ENCODE measurements at places on chromosomes 4 and X.
A peak's percentile ranks its signal among the peaks of the same experiment; 100 is the strongest.

DNA sequence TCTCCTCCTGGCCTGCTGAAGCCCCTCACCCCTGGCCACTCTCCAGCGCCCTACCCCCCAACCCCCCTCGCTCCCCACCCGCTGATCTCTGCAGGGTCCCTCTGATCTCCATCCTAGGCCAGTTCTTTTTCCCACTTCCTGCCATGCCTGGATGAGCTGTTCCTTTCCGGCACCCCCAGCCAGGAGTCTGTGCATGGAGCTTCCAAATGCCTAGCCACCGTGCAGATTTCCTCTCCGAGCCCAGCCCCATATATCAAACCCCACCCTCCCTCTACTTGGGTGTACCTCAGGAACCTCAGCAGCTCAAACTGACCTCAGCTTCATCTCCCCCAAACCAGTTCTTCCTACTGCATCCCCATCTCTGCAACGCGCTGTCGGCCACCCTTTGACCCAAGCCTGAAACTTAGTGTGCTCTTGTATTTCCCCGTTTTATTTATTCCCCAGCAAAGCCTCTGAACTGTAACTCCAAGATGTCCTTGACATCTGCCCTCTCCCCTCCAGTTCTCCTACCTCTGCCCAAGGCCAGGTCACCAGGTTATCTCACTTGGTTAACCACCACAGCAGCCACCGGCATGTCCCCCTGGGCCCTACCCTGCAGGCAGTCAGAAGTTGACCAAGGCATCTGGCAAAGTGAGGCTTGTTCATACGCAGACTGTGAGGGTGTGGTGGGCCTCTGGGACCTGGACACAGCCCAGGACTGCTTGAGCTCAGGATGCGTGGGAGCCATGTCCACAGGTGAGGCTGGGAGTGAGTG is 194.9 kb upstream of the PSAPL1 start:
- DNase-seq = no peak

DNA sequence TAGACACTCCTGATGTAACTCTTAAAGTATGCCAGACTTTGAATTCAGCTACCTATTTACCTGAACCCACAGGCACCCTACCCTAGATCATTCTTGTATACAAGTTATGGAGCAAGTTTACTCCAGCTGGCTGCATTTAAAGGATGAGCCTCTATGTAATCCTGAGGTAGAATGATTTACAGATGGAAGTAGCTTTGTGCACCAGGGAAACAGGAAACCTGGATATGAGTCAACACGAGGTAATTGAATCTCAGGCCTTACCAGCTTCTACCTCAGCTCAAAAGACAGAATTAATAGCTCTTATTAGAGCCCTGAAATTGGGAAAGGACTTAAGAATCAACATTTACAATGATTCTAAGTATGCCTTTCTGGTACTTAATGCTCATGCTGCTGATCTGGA is 119.8 kb downstream of the AGTR2 start:
- no peak for DNase-seq

DNA sequence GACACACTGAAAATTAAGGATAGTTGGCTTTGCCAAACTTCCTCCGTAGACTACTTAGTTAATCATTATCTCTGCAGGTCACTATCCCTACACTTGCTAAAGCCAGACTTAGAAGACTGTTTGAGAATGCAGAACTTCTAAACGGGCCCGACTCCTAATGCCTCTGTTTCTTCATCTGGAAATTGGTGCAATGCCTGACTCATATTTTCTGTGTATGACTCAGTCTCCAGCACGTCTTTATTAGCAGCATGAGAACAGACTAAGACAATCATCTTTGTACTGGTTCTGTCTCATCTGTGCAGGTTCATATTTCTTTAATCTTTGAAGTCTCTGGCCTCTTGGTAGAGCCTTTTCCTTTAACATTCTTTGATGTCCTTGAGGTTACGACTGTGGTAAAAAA is 411.9 kb upstream of the ACTRT1 start:
- DNase-seq = no peak

GRCh38 chrX:47936224-47936939 is 67.4 kb downstream of the ZNF182 start:
- DNase-seq = no peak

DNA sequence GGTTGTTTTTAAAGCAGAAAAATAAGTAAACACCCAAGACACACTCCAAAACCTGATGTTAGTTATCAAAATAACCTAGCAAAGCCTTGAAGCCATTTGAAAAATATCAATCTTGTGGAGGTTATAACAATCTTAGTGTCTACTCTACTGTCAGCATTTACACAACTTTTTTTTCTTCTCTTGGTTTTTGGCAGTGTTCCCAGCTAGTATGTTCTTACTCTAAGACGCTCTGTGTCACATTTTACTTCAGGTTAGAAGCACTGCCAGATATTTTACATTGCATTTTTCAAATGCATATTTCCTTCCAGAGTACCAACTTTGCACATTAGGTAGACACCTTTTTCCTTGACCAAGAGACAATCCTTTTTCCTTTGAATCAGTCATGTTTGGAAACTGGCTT is 114.0 kb upstream of the INPP4B start:
- no peak for DNase-seq

- no peak for DNase-seq
Measured at GRCh38 chrX:7950865-7951264, 23.7 kb upstream of the PNPLA4 start.

GRCh38 chr4:159104694-159105414 is 2.0 kb downstream of the RAPGEF2 start:
- DNase-seq = peak; percentile 51

- no peak for DNase-seq
Measured at GRCh38 chr4:179048839-179049453, 1606.7 kb upstream of the AGA start.

DNA sequence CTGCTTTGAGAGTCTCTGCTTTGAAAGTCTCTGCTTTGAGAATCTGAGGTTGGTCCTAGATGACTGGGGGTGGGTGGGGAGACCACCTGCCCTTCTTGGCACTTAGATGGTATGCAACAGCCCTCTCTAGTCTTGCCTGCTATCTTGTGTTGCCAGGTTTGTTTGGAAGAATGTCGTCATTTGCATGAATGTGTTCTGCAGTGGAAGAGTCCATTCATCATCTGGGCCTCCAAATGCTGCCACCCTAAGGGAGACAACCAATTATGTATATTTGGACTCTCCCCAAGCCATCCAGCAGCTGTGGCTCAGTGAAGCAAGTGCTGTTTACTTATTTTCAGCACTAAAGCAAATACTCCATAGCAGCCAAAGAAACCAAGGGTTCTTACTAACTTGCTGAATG is 44.6 kb upstream of the TRPC5OS start:
- no peak for DNase-seq

DNA sequence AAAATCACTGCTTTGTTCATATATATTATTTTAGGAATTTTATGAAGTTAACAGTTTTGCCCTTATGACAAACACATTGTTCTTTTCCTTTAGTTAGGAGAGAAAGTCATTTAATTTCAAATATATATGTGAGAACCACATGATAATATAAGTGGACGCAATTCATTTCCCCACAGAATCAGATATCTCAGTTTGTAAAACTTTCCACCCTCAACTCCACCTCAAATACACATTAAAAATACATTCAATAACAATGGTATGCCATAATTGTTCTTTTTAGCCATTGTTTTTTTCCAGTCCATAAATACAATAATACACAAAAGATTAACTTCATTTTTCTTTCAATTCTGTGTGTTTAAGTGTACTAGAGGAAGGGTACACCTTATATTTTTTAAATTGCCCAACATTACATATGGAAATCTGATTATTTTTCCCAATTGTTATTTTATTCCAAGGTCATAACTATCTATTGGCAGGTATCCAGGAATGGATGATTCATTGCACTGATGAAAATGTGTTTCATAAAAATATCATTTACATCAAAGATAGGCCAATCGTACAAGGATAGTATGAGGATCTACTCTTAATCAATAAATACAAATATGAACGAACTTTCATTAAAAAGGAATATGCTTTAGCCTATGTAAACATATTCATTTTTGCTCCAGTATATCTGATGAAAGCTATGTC is 125.0 kb downstream of the PPP3CA start:
- DNase-seq = no peak

DNA sequence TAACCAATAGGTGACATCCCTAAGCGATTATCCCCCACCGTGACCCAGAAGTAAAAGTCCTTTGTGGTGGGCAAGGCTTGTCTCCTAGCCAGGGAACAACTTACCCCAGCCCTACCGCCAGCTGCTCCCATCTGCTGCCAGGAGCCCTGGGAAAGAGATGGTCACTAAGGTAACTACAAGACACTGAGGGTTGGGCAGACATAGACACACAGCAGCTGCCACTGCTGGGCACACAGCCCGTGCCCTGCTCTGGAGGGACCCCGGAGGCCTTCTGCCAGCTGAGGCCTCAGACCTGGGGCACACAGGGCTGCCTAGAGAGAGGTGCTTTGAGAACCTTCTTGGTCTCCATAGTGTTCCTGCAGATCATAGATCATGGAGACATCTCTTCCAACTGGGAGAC is 53.0 kb upstream of the PROM1 start:
- DNase-seq = no peak

GRCh38 chr4:78706302-78706701 is 69.8 kb upstream of the BMP2K start:
- DNase-seq = no peak

GRCh38 chr4:164871673-164872072 is 5.3 kb upstream of the APELA start:
- DNase-seq = no peak

DNA sequence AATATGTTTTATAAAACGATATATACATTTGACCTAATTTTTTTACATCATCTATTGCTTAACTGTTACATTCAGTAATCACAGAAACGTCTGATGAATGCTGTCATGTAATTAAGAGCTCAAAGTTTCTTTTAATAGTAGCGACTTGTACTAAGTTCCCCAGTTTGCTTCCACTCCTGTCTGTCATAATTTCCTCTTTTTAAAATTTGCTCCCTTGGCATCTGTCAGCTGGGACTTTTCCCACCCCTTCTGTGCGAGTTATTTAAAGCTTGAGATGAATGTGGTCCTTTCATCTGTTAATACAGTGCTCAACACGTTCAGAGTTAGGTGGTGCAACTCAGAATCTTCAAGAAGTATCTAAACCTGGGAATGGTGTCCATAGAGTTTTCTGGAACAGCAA is 1.2 kb downstream of the RAP1GDS1 start:
- peak; percentile 34 for DNase-seq

DNA sequence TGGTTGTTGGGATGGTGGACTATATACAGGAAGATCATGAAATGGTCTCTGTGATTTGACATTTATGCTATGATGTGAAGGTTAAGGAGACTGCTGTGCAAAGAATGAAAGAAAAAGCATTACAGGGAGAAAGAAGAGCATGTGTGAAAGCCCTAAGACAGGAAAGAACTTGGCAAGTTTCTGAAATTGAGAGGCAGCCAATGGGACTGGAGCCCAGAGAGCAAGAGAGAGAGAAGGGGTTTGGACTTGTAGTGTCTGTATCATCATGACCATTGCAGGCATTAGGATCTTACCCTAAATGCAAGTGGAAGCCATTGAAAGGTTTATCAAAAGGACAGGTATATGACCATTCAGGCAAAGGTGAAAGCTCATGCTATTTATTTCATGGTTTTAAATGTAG is 147.1 kb downstream of the NAA11 start:
- DNase-seq = peak; percentile 52

- no peak for DNase-seq
Measured at GRCh38 chr4:38519666-38520065, 144.3 kb upstream of the KLF3 start.

DNA sequence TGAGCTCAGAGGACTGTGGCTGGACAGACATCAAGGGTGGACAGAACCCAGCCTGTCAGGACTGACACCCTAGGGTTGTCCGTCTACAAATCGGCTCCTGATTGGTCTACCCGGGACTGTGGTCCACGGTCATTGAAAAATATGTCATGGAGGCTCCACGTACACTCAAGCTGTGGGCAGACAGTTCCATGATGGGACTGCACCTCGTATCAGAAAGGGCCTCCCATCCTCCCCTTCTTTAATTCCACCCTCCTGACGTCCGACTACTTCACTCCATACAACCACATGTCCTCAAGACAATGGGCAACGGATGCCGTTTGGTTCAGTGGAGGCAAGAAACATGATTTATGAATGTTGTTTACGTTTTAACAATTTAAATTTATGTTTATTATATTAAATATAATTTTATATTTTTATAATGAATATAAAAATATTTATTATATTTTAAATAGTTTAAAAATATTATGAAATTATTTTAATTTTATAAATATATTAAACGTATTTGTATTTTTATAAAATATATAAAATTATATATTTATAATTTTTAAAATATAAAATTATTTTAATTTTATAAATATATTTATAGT is 58.0 kb upstream of the SHOX start:
- DNase-seq = no peak

- no peak for DNase-seq
Measured at GRCh38 chrX:2561456-2561855, 60.7 kb upstream of the DHRSX start.

GRCh38 chrX:152738560-152738959 is 5.0 kb downstream of the MAGEA12 start:
- no peak for DNase-seq

DNA sequence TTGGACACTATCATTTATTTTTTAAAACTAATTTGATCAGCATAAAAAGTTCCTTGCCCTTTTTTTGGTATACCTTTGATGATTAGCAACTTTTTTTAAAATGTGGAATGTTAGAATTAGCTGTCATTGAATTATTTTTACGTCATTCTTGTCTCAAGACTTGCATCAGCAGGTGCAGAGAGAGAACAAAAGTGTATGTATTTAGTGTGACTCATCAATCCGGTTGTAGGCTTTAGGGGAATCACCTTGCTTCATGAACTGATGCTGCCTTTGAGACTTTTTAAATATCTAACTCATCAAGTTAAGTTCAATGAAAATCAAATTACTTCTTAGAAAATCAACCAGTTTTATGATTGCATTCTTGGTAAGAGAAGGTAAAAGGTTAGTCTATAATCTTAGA is 125.1 kb downstream of the ARX start:
- DNase-seq = no peak

- DNase-seq = no peak
Measured at GRCh38 chrX:120244395-120244734, 6.2 kb upstream of the ZBTB33 start.

- no peak for DNase-seq
Measured at GRCh38 chr4:107380190-107380589, 339.8 kb downstream of the PAPSS1 start.

DNA sequence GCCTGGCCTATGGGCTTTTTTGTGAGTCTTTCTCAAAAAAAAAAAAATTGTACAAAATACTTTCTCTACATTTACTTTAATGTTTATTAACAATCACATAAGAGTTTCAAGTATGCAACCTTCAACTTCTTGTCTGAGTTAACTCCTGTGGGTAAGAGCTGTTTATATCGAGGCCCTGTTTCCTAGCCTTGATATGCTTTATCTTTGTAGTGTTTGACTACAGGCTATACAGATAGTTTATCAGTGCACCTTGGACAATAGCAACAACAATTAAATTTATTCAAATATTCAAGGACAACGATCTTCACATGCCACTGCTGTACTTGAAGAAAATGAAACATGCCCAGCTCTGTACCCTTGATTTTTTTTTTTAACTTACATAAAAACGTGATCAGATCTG is 178.4 kb downstream of the ARHGAP10 start:
- DNase-seq = no peak

GRCh38 chr4:145732001-145732815 is 52.3 kb downstream of the C4orf51 start:
- DNase-seq = peak; percentile 29
